ENCODE measurements at places on chromosomes 7 and 10.

DNA sequence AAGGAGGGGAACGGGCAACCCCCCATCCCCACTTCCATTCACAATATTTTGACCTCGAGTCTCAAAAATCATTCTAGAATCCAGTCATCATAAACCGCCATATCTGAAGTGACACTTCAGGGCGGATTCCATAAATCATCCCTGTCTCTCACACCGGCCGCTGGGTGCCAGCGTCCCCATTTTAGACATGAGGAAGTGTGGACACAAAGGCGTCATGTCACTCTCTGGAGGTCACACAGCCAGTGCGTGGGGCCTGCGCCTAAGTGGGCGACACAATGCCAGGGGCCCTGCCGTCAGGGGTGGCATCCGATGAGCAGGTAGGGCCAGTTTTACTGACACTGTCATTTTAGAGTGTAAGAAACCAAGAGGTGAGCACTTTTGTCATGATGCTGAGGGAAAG is 19.5 kb downstream of the KCNH2 start:
- no peak for DNase-seq

- DNase-seq, result no peak
Observed at GRCh38 chr7:144384555-144385245, 18.8 kb downstream of the NOBOX start.

DNA sequence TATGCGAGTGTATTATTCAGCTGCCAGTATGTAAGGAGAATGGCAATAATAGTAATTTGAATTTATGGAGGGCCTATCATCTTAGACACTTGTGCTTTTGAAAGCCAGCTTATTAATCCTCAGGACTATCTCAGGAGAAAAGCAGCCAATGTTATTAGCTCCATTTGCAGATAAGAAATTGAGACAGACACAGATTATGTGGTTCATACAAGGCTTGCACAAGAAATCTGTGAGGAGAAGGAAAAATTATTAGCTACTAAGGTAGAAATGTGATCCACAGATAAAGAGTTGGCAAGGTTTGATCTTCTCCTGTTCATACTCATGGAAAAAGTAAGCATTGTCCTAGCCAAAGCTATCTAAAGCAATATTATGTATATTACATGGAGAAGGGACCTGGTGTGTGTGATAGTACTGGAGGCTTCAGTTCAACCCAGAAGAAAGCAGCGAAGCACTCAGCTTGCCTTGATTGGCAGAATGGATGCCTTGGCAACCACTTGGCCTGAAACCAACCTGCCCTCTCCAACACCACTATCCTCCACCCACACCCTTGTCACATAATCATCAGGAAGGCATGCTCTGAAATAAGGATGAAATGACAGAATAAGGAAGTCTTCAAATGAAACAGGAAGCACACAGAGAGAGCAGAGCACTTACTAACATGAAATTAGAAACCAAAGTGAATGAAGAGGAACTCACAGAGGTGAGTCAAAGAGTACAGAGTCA is 18.0 kb downstream of the MACC1 start:
- no peak for DNase-seq

DNA sequence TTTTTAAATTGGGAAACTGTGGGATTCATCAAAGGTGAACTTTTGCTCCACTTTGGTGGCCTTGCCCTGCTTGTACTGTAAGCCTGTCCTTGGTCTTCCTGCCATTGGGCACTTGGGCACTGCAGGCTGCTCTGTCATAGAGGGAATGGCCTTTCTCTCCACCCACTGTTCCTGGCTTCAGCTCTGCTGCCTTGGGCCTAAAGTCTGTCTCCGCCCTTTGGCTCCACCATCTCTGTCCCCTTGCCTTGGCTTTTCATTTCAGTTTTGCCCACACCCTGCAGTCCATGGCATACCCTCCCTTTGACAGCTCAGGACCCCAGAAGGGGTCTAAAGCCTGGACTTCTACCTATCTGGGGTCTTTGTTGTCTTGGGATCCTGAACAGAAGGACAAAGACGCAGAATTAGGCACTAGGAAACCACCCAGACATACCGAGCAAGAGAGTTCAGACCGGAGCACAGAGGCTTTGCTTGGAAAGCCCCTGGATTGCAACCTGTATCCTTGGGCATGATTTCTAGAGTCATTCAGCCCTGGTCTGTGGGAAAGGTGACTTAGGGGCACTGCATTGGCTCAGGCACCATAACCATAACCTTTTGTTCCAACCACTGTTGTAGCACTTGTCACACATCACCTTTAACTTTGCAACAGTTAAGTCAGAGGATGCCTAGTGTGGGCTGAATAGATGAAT is 5.2 kb upstream of the ARHGAP22 start:
- no peak for DNase-seq

- no peak for DNase-seq
Observed at GRCh38 chr10:88474884-88475844, 108.0 kb downstream of the RNLS start.

DNA sequence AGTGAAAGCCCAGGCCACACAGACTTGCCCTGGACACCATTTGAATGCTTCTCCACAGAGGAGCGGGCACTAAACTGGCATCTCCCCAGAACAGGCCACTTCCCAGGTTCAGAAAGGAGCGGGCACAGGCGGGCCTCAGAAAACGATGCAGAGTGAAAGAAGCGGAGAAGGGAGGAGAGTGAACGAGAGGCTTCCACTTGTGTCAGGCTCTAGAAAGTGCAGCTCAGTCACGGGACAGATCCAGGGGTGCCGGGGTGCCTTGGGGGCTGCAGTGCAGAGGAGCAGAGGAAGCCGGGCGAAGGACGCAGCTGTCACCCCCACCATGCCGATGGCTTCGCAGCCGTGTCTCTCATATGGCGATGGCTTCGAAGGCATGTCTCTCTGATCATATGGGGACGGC is 26.1 kb upstream of the PRKAR1B start:
- DNase-seq, result no peak

DNA sequence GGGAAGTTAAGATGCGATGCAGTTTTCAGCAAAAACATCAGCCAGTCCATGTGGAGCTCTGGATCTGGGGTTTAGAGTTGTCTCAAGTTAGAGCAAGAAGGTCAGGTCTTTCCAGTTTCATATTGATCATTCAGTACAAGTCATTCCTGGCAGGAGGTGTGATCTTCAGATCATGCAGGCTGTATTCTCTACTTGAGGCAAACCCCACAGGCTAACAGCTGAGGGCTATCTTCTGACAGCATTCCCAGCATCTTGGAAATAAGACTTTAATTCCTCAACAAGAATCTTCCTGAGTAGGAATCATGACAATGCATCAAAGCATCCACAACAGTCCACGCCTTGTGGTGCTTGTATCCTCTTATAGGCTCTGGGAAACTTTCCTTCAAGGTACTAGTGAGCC is 94.9 kb upstream of the ZNF438 start:
- DNase-seq, result no peak

DNA sequence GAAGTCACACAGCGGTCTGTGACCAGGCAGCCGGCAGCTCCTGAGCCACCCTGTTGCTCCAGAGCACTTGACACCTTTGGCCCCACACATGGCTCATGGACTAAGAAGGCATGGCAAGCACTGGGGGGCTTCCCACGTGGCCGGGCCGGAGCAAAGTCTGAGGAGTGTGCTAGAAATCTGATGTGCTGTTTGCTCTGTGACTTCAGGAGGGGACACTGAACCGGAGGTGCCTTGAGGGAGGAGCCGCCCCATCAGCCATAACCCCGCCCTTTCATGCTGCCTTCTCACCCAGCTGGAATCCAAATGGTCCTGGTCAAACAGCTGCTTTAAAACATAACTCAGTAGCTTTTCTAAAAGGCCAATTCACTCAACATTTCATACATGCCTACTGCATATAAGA is 33.5 kb downstream of the PROSER2 start:
- DNase-seq, result no peak

DNA sequence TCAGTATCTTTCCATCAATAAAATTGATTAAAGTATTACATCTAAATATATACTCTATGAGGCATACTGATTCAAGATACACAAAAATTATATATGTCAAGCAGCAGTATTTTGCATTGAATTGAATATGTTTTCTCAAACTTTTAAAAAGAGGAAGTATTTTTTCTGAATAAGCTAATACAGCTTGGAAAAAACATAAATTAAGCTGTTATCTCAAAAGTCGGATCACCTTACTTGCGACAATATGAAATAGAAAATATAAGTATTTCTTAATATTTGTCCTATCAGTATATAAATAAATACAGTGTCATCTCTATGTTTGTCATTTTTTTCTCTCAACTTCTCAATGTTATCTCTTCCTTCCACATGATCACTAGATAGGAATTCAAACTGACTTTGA is 139.3 kb downstream of the MBL2 start:
- DNase-seq, result no peak

GRCh38 chr7:111025006-111025405 is 65.9 kb upstream of the LRRN3 start:
- DNase-seq, result no peak

DNA sequence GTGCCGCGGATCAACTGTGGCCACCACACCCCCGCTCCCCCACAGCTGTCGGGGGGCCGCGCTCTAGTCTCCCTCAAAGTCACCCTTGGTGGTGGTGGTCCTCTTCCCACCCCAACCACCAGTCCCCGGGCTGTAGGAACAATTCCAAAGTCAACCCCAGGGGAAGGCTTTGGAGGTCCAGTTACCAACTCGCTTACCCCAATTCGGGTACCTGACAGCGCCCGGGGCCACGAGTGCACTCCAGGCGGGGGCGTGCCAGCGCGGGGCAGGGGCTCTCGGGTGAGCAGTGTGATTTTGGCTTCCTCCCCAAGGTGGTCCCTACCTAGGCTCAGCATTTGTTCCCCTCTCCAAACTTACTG is 584 bp upstream of the ZMIZ1 start:
- DNase-seq, result no peak

GRCh38 chr7:77975672-77976480 is 177.3 kb downstream of the PHTF2 start:
- no peak for DNase-seq

- DNase-seq, result no peak
Observed at GRCh38 chr7:2713370-2713769, 25.4 kb downstream of the AMZ1 start.

DNA sequence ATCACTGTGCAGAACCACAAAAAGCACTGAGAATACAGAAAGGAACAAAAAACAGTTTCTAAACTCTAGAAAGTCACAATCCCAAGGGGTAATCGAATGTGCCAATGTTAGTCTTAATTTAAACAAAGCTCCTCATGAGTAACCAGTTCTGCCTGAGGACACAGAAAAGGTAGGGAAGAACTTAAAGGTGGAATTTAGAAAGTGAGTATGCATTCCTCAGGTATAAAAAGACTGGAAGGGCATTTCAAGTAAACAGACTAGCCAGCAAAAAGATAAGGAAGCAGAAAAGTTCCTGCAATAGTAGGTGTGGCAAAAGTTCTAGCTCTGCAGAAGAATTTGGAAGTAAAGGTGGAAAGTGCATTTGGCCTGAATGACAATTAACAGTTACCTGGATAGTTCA is 84.6 kb upstream of the DLX6 start:
- DNase-seq, result no peak

GRCh38 chr7:8035192-8035591 is 66.6 kb downstream of the GLCCI1 start:
- no peak for DNase-seq

GRCh38 chr7:73864981-73865711 is 4.2 kb downstream of the TMEM270 start:
- no peak for DNase-seq

- DNase-seq, result no peak
Observed at GRCh38 chr7:76304888-76305375, 2.5 kb downstream of the HSPB1 start.

GRCh38 chr10:113947184-113948041 is 93.0 kb downstream of the NHLRC2 start:
- DNase-seq, result no peak
